ENCODE measurements at places on chromosomes 5 and 9. TPM values are rescaled to one million over a fixed set of nuclear protein-coding genes. Genes with fewer than 3 reads are reported as not detected.

Gene MARCHF3
- total RNA-seq, result 8.6 TPM

DNA sequence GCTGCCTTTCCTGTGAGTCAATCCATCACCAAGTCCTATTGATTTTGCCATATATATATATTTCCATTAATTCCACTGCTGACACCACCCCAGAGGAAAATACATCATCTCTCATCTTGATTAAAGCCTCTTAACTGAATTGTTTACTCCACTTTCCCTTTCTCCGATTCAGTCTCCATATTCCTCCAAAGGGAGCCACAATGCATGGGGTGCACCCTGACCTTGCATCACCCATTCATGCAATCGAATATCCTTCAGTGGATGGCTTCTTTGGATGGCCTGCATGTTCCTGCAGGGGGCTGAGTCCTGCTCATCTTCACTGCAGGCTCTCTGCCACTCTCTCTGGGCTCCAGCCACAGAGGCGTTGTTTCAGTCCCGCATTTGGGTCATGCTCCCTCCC is 231.0 kb downstream of the SNX18 start:
- DNase-seq, result no peak

DNA sequence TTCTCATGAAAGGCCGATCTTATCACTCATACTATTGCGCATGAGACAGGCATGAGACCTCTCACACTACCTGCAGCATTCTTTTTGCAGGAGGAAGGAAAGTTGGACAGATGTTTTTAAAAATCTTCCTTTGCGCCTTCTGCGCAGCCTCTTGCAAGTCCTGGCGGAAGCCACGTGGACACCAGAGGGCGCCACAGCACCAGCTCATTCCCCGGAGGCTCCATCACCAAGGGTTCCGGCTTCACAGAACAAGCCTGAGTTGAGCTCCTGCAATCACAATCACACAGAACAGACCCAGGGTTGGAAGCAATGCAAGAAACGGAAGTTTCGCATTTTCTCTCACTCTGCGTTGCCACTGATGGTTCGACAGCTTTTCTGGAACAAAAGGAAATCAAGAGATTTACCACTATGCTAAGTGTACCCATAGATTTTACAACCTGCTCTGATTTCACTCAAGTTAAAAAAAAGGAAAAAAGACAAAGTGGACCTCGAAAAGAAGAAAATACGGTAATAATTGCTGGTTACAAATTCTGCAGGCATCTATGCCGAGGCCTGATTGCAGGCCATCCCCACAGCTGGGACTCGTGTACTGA is 304.7 kb upstream of the MSX2 start:
- DNase-seq, result peak; percentile 86

- DNase-seq, result no peak
Observed at GRCh38 chr5:50406877-50407276, 34.2 kb downstream of the EMB start.

GRCh38 chr9:104948277-104948676 is 20.3 kb upstream of the ABCA1 start:
- no peak for DNase-seq

GRCh38 chr5:88967633-88968585 is 84.9 kb upstream of the MEF2C start:
- DNase-seq, result no peak

DNA sequence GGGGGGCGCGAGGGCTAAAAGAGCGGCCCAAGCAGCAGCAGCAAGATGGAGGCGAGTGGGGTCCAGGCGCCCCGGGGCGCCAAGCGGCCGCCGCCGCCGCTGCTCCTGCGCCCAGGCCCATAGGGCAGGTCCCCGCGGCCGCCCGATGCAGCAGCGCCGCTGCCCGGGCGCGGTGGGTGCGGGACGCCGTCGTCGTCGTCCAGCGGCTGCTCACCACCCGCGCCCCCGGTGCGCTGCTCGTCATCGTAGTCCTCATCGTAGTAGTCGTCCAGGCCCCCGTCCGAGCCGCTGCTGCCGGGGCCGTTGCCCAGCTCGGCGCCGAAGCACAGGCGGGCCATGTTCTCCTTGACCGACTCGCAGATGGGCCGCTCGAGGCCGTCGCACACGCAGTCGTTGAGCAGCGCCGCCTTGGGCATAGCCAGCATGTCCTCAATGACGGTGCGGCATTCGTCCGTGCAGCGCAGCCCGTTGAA is 1.5 kb downstream of the GAS1 start:
- DNase-seq, result no peak

Gene ROR2
- total RNA-seq, result 28.2 TPM

GRCh38 chr5:168177831-168178450 is 113.5 kb upstream of the WWC1 start:
- no peak for DNase-seq

Gene NR5A1
- total RNA-seq, result not detected

Gene SLC30A5
- total RNA-seq, result 79.0 TPM

Gene MZB1
- 0.63 TPM for total RNA-seq

DNA sequence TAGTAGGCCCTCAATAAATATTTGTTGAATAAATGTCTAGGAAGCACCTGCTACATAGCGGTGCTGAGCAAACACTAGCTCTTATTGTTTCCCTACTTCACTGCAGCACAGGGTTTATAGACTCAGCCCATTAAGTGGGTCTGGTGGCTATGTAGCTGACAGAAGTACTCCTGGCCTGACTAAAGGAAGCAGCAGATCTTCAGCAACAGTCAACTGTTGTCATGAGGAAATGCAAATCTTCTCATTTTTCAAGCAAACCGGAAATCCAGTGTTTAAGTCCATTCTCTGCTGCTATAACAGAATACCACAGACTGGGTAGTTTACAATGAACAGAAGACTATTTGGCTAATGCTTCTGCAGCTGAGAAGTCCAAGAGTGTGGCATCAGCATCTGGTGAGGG is 2.8 kb upstream of the TEX10 start:
- no peak for DNase-seq

DNA sequence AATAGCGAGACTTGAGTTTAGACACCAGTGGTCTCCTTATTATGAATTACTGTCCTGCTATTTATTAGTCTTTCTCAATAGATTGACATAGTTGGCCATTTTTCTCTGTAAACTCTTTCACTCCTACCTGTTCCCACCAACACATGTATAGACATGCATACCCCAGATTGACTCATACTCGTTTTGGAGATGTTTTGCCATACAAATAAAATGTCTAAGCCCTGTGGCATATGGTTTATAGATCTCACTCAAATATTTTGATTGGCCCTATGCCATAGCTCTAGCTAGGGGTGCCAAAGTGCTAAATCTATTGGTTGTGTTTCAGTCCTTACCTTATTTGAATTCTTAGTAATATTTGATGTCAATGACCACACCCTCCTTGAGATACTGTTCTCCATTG is 42.3 kb downstream of the CAMK4 start:
- DNase-seq, result no peak

Data from urinary bladder (tissue), 4 donors.